Activated T-helper 9 cell treated with anti-CD3 and anti-CD28 coated beads, Interleukin-2, amount 50 U/mL, for 16 hours (primary cell): ENCODE measurements at places on chromosomes 7 and 10.

DNA sequence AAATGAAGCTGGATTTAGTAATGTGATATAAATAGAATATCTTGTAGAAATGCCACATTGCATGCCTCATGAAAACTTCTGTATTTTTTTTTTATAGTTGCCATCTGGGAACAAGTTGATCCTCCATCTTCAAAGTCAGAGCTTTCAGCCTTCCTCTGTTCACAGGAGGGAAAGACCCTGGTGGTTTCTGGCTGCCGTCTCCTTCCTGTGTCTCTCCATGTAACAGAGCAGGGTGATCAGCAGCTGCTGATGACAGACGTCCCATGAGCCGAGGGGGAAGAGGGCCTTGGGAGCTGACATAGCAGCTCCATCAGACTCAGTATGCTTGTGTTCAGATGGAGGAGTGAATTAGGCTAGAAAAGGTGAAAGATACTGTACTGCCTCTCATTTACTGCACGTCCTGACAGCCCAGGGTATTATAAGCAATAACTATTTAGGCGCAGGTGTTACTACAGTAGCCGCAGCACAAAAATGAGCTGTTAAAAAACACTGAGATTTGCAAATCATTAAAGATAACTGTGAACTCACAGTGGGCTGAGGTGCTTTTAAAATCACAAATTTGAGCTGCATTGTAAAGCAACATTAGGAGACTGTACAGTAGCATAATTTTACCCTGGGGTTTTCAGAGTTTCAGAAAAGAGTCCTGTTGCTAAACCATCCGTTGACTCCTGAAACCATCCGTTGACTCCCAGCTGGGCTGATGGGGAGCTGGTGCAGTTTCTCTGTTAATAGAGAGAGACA, 103.3 kb downstream of the CFAP58 start:
- no peak for DNase-seq

GRCh38 chr10:69009360-69009759, 20.8 kb downstream of the KIFBP start:
- no peak for DNase-seq

GRCh38 chr10:106500925-106501525, 663.5 kb downstream of the SORCS1 start:
- no peak for DNase-seq

- no peak for DNase-seq
These were observed 169.5 kb upstream of the KLF14 start for GRCh38 chr7:130903358-130903974.
